ENCODE measurements at places on chromosomes 6 and 20.
A peak's percentile ranks its signal among the peaks of the same experiment; 100 is the strongest.

DNA sequence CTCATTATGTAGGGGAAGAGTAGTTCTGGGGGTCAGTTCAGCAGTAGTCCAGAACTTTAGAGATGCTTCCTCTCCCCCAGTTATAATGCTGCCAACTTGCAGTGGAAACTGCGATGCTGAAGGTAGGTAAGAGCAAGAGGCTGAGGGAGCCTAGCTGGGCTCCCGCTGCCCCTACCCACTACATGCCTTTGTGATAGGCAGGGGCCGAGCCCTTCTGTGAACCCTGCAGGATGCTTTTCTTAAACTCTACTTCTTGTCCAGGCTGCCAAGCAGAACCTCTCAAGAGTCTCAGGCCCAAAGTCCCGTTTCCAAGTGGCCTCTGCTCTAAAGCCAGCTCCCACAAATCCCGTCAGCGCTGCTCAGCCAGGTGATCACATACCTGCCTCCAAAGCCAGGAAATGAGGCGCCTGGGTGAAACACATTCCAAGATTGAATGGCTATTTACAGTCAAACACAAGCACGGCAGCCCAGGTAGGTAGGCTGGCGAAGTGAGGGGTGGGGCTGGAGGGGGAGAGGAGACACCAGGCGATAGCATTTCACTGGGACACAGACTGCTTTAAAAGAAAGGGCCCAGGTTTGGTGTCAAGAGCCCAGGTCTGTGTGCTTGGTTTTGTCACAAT is 150.7 kb downstream of the CD24 start:
- no peak for DNase-seq

- no peak for DNase-seq
Measured at GRCh38 chr20:24851346-24852019, 97.6 kb upstream of the CST7 start.

DNA sequence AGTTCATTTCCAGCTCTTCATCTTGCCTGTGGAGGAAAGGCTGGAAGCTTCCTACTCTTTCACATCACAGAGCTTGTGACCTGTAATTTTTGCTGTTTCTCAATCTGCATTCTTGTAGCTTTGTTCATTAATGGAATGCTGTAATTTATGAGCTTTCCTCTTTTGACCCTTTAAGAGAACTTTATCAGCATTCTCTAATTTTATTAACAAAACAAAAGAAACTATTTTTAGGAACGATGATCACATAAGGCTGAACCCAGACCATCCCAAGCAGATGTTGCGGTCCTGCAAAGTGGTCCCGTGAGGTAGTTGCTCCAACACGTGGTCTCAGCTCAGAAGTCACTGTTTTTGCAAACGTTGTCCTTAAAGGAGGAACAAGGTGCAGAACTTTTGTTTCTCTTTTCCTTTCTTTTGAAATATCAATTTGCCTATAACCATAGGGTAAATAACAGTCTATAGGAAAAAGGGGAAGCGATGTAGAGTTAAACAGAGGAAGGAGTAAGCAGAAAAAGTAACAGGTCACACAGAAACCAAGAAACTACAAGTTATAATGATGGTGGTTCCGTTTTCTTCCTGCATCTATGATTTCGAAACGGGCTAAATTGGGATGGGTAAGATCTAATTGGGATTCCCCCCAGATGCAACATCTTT is 121.3 kb upstream of the PHACTR1 start:
- no peak for DNase-seq

GRCh38 chr20:61267241-61267640 is 15.2 kb downstream of the CDH4 start:
- no peak for DNase-seq

DNA sequence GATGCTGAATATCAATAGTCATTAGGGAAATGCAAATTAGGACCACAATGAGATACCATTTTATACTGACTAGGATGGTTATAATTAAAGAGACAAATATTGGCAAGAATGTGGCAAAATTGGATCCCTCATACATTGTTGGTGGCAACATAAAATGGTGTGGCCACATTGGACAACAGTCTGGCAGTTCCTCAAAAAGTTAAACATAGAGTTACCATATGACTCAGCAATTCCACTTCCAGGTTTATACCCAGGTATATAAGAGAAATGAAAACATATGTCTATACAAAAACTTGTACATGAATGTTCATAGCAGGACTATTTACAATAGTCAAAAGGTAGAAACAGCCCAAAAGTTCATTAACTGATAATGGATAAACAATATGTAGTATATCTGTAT is 2.0 kb upstream of the CRIP3 start:
- no peak for DNase-seq

DNA sequence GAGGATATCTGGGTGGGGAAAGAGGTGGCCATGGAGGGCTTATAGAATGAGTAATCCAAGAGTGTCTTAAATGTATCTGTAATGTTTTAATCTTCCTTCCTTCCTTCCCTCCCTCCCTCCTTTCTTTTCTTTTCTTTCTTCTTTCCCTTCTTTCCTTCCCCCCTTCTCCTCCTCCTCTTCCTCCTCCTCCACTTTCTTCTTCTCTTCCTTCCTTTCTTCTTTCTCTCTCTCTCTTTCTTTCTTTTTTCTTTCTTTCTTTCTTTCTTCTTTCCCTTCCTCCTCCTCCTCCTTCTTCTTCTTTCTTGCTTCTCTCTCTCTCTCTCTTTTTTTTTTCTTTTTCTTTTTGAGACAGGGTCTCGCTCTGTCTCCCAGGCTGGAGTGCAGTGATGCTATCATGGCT is 7.1 kb downstream of the HCK start:
- DNase-seq: no peak

DNA sequence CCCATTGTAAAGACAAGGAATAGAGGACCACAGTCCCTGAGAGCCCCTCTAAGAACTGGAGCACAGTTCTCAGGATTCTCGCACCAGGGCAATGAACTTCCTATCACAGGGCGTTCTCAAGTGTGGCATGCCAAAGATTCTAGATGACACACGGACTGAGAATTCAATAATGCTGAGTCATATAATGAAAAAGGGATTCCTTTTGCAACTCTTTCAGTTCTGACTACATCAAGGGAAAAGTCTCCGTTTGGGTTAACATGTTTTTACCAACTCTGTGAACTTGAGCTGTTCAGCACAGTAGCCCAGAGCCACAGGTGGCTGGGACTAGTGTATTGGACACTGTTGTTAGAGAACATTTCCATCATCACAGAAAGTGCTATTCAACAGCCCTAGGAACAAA is 3.4 kb downstream of the MED20 start:
- DNase-seq: no peak

- DNase-seq: no peak
Measured at GRCh38 chr6:134984821-134985220, 34.9 kb upstream of the ALDH8A1 start.

DNA sequence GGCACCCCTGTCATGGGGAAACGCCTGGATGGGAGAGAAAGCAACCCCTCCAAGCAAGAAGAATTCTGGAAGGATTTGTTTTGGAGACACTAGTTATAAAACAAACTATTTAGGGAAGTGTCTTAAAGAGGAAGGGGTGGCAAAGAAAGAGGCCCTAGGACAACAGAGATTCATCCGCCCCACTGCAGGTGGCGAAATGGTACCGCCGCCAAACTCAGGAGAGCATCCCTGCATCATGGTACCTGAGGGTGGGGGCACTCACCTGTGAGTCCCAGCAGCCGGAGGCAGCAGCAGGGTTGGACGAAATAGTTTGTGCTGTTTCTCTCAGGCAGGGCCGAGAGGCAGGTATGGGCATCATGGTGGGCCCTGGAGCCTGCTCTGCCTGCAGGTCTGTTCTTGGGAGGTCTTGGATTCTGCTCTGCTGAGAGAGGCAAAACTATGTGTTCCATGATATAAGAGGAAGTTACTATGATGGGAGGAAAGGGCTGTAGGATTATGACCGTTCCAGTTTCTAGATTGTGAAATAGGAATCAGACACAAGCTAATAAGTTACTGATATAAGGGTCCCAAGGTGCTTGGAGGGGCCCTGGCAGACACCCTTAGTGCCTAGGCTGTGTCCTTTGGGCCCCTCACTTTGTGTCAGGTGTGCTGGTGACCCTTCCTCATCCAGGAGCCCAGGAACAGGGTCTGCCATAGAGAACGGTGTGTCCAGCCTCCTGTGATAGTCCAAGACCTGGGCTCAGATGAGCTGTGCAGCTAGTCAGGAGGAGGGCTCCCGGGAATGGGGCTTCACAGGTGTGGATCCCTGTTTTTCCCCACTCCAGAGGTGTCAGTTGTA is 20.4 kb downstream of the SIRPD start:
- DNase-seq: no peak

DNA sequence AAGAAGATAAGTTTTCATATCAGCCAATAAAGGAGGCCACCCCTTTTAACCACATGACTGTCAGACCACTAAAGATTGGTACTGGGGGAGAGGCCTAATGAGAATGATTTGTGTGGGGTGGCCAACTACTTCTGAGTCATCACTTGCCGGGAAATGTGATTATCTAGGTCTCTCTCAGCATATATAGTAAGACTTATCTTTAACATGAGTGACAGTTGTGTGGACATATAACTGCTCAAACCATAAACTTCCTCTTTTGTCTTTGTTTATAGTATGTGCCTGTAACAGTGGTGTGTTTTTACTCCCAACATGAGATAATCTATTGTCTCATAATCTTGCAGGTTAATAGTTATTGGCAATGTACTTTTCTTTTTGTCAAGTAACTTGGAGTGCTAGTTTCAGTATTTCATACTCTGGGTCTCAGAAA is 312.4 kb downstream of the CDKAL1 start:
- no peak for DNase-seq

DNA sequence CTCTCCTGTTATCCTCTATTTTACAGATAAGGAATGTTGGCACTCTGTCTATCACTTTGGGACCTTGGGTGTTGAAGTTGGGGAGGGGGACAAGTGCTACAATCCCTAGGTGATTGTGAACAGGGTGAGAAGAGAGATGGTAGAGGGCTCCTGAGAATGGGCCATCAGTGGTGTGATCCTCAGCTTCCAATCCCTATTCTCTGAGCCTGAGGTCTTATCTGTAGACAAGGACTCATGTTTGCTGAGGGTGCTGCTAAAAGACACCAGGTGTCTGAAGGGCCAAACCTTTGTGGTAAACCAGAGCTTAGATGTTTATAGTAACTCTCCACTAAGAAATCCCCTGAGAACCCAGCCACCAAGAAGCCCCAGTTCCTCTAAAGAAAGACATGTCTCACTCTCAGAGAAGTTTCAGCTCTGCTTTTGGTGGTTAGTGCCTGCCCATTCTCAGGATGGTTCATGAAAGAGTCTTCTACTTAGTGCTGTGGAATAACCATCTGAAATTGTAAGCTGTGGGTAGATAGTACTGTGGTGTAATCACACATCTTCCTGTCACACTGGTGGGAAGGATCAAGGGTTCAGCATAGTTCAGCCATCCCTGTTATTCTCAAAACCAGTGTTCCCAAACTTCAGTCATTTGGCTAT is 58.2 kb upstream of the IL20RA start:
- no peak for DNase-seq

GRCh38 chr6:31478186-31478950 is 19.6 kb upstream of the MICB start:
- DNase-seq: no peak

GRCh38 chr6:15580326-15580725 is 82.5 kb downstream of the DTNBP1 start:
- no peak for DNase-seq

DNA sequence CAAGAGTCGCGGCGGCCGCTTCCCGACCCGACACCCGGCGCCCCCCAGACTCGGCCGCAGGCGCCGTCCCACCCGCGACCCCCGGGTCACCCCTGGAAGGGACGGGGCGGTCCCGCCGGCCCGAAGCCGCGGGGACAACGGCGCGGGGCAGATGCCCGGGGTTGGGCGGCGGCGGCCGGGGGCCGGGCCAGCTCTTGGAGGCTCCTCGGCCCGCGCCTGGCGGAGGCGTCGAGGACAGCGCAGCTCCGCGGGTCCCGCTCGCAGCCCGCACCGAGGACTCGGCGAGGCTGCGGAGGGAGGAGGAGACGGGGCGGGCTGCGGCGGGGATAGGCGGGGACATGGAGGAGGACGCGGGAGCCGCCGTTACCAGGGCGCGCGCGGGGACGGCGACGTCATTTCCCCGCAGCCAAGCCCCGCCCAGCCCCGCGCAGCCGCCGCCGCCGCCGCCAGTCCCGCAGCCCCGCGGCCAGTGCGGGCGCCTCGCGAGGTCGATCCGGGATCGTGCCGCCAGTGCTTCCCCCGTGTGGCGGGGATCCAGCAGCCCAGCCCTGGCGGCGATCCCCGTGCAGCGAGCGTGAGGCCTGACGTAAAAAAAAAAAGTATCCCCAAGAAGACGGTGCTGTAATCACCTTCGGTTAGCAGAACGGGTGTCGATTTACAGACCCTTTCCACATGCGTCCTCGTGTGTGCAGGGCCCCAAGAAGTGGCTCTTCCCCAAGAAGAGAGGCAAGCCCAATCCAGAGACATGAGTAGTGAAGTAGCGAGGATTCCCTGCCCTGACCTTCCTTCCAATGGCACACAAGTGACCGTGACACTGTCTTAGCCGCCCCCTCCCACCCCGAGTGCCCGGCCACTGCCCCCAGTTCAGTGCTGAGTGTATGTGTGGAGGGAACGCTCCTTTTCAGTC is at the start of gene FAM184A:
Gene FAM184A, minus strand, starts transcription at position 289 of the 907 bp plus-strand sequence. CDS start 365 bp downstream, outside the sequence.
- peak; percentile 41 for DNase-seq

DNA sequence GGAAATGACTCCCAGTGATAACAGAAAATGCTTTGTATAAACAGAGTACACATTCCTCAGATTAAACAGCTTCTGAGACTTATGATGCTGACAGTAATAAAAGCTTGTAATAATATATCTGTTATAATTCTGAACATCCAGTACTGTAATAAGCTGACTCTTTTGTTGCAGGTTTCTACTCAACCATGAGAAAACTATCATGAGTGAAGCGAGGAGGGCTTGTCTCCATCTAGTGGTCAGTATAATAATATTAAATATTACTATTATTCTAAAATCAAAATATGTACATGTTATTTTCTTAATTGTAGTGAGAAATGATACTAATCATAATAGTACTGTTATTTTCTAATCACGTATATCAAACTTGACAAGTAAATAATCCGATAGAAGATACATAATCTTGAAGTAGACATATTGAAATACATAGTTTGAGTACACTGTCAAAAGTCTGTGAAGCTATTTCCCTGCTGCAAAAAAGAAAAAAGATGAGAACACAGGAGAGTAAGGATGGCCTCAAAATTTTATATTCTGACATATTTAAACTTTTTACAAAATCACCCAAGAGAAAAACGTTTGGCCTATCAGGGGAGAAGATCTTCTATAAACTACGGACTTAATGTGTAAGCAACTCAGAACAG is 183.1 kb downstream of the MOXD1 start:
- peak; percentile 1 for DNase-seq

DNA sequence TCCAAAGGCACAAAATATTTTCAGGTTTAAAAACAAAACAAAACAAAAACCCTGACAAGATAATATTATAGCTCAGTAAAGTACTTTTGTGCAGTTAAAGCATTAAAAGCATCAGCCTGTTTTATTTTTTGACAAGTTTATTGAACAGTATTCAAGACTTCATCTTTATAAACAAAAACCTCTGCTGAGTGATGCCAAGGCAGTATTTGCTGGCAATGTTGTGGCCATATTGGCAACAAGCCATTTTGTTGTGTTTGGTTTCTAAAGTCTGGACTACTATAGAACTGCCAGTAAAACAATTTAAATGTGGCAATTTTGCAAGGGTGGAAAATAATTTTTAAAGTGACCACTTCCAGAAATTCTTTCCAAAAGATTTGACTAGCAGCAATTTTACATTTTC is 15.9 kb downstream of the CPNE1 start:
- no peak for DNase-seq

- DNase-seq: no peak
Measured at GRCh38 chr6:1349655-1350054, 37.8 kb downstream of the FOXQ1 start.
